ENCODE measurements at places on chromosomes 16 and 17. TPM values are rescaled to one million over a fixed set of nuclear protein-coding genes. Genes with fewer than 3 reads are reported as not detected.
A peak's percentile ranks its signal among the peaks of the same experiment; 100 is the strongest.

NOD2 gene
- 2.9 TPM for total RNA-seq

MEOX1 gene
- not detected for total RNA-seq

KRTAP3-2 gene
- total RNA-seq: not detected

KRTAP4-3 gene
- total RNA-seq: not detected

MYH13 gene
- total RNA-seq: not detected

ESRP2 gene
- not detected for total RNA-seq

ZNF232 gene
- 17.4 TPM for total RNA-seq

PARD6A gene
- 13.6 TPM for total RNA-seq

ADAP2 gene
- 14.6 TPM for total RNA-seq

ABCA6 gene
- total RNA-seq: 1.4 TPM

DNA sequence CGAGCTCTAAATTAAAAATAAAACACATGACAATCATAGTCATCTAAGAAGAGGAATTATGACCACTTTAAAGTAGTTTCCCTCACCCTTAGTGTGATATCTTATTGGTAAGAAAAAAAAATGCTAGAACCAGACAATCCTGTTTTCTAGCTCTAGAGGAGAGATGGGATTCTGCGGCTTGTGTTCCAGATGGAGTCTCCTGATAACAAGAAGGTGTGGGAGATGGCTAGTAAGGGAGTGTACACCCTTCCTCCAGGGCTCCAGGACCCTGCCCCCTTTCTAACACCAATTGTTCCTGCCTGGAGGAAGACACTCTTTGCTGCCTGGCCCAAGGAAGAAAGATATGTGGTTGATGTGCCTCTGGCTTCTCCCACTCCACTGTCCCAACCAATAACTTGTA lies 68.8 kb upstream of the FBXO47 start:
- DNase-seq: no peak

DNA sequence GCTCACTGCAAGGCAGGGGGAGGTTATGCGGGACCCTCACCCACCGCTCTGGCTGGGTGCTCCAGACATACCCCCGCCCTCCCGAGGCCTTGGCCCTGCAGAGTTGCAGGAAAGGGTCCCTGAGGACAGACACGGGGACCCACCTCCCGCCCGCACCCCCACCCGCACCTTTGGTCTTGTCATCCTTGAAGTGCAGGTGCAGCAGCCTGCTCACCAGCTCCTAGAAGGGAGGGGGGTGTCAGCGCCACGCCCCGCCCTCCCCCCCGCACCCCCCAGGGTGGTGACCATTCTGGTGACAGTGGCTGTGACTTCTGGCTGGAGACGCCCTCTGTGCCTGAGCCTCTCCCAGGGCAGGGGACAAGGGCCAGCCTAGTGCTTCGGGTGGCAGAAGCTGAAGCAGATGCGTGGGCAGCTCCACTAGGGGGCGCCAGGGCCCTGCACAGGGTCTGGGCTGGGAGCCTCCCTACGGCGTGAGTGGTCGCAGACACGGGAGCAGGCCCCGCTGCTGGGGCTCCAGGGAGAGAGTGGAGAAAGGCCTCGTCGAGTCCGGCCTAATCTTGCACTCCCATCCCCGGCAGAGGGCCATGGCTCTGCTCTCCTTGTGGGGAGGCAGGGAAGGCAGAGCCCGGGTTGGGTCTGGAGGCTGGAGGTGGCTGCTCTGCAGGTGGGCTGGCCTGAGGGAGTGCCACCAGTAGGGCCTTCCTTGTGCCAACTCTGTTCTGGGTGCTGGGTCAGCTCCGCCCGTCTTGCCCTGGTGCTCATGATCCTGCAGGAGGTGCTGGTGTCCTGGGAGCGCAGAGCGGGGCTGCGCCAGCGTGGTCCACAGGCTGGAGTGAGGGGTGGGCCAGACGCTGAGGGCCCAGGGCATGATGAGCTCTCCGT lies 2.7 kb downstream of the CENPX start:
- peak; percentile 68 for DNase-seq

- DNase-seq: no peak
Observed at GRCh38 chr16:53673189-53673588, 30.5 kb downstream of the RPGRIP1L start.

- DNase-seq: no peak
Observed at GRCh38 chr17:61129267-61130254, 270.1 kb upstream of the TBX2 start.

DNA sequence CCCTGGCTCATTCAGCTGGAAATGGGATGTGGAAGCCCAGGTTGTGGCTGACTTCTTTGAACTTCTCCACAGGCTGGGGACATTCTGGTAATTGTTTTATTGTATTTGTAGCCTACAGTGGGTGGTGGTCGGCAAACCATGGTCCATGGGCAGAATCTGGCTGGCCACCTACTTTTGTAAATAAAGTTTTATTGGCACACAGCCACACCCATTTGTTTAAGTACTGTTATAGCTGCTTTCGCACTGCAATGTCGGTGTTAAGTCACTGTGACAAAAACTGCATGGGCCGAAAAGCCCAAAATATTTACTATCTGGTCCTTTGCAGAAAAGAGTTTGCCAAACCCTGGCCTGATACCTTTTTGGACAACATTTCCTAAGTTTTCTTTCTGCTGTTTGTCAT lies 86.2 kb downstream of the NTN1 start:
- no peak for DNase-seq

GRCh38 chr16:27315333-27316037 lies 1.7 kb downstream of the IL4R start:
- peak; percentile 52 for DNase-seq

DNA sequence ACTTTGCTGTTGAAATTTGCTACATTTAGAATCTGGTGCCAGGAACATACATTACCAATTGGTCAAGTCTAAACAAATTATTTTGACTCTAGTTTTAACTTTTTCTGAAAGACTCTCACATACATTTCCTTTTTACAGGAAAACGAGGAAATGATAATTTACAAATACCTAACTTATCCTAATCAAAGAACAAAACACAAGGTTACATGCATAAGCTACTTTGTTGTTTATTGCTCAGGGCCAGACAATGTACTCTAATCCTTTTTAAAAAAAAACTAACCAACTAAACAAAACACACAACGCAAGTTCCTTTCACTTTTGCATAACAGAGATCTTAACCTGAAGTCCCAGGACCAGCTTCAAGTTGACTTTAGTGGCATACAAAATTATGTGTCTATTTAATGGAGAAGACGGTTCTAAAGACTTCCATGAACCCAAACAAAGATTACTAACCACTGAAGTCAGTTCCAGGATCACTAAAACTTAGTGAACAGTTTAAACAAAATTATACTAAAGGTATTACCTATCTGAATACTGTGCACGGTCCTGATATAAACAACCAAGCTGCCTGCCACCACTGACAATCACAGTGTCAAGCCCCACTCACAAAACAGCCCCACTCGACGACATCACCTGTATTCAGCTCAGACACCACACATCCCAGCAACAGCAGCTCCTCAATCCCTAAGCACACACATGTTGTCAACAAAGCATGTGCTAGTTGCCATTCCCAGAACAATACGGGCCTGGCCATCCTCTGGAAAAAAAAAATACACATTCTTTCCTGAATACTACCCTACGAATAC lies 1.9 kb downstream of the ZNF652 start:
- DNase-seq: peak; percentile 29

DNA sequence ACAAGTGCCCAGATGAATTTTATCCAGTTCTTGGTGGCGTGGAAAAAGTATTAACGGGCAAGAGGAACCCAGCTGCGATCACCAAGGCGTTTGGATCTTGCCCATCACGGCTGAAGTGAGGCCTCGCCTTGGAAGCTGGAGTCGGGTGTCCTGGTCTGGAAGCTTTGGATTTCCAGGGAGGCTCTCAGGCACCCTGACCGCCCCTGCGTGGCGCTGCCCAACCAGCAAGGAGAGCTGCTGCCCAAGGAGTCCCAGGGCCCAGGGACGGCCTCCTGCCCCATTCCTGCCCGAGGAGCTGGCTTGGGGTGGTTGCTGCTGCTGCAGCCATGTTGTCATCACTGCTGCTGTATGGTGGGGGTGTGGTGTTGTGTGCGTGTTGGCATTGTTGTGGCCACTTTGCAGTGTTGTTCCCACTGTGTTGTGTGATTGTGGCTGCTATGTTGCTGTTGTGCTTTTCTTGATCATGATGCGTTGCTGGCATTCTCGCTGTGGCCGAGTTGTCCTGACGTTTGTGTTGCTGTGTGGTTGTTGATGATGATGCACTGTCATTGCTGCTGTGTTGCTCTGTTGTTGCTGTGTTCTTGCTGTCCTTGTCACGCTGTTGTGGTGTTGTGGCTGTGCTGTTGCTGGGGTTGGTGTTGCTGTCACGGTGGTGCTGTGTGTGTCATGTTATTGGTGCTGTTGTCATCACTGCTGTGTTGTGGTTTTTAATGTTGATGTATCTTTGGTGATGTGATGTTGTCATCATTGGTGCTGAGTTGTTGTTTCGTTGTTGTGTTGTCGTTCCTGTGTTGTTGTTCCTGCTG lies 318.8 kb downstream of the C16orf95 start:
- no peak for DNase-seq

DNA sequence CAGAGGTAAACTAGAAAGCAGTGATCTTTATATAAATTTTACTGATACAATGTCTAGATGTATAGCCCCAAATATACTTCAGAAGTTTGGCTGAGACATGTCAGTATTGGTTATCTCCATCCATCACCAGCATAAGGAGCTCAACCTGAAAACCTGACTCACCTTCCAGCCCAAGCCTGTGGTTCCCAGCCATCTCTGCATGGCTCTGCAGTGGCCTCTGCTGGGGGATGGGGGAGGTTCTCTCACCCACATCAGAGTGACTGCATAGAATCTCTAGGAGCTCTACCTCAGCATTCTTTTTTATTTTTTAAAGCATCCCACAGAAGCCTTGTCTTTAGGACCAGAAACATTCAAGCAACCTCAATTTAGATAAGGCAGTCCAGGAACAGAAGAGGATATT lies 27.3 kb downstream of the USP7 start:
- peak; percentile 69 for DNase-seq

GRCh38 chr17:78979780-78980623 lies at the start of gene LGALS3BP:
Gene LGALS3BP (minus strand): TSS chr17:78979923. CDS start chr17:78977191, 2,732 bp downstream.
- DNase-seq: no peak

DNA sequence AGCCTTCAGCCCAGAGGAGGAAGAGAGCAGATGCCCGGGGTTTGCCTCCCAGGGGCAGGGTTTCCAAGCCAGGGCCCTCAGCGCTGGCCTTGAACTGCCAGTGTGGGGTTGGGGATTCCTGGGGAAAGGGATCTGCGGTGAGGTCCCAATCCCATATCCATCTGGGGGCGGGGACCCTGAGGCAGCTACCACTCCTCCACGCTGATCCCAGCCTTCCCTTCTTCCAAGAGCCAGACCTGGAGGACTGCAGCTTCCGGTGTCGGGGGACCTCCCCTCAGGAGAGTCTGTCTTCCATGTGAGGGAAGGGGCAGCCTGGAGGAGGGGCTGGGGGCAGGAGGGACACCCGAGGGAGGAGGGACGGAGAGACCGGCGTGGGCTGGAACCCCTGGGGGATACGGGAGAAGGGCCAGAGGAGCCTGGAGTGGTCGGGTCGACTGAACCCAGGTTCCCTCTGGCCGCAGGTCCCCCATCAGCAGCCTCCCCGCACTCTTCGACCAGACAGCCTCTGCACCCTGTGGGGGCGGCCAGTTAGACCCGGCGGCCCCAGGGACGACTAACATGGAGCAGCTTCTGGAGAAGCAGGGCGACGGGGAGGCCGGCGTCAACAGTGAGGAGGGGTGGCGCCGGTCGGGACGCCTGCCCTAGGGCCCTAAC lies 10.7 kb upstream of the CISD3 start:
- no peak for DNase-seq

DNA sequence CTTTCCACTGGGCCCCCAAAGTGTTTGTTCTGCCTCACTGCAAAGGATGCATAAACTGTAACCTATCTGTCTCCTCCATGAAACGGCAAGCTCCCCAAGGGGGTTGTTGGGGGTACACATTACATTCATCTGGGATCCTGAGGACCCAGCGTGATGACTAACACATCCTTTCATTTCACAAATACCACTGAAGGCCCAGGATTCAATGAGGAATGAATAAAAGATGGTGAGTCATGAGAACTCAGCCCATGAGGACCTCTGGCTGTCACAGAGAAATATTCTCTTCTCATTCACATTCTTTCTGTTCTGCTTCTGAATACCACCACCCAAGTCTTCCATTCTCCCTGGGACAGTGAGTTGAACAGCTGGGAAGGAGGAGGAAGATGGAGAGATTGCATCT lies 149.8 kb downstream of the RBFOX3 start:
- DNase-seq: no peak

DNA sequence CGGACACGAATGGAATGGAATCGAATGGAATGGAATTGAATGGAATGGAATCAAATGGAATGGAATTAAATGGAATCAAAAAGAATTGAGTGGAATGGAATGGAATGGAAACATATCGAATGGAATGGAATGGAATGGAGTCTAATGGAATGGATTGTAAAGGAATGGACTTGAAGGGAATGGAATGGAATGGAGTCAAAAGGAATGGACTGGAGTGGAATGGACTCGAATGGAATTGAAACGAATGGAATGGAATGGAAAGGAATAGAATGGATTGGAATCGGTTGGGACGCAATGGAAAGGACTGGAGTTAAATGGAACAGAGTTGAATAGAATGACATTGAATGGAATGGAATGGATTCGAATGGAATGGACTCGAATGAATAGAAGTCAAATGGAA lies 486.9 kb upstream of the WSB1 start:
- no peak for DNase-seq

DNA sequence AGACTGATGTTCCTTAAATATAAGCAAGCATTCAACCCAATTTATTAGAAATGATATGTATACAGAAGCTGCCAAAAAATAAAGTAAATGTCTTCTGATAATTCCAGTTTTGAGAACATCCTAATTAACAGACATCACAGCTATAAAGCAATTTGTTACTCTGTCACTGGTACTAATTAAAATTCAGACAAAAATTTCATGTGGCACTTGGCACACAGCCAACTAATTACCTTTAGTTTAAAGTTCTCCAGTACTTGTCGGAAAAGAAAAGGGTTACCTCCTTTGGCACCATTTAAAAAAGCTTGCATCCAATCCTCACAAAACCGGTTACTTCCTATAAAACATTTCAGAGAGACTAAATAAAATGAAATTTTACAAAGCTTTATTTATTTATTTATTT lies 8.8 kb downstream of the C17orf75 start:
- no peak for DNase-seq

- DNase-seq: no peak
Observed at GRCh38 chr16:51388516-51388951, 237.5 kb upstream of the SALL1 start.

DNA sequence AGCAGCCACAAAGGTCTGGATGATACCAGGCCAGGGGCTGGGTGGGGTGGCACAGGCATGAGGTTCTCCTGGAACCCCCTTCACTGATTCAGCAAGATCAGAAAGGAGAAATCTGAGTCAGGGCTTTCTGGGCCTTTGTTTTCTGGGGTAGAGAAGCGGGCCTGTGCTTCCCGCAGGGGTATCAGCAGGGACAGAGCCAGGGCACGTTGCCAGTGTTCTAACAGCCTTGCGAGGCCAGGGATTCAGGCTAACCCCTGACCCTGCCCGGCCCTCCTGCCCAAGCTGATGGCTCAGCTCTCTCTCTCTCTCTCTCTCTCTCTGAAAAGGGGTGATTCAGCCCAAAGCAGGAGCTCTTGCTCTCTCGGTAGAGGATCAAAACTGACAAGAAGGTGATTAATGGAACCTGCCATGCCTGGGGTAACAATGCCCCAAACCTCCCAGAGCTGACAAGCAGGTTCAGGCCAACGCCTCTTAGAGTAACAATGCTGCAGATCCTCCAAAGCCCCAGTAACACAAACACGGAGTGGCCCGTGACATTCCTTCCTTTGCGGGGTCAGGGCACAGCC lies 2.0 kb upstream of the KRT13 start:
- no peak for DNase-seq

GRCh38 chr17:81683208-81683583 lies 401 bp downstream of the ARL16 start:
- no peak for DNase-seq

All from B cell (primary cell).